ENCODE measurements at places on chromosomes 2 and 18. TPM values are rescaled to one million over a fixed set of nuclear protein-coding genes. Genes with fewer than 3 reads are reported as not detected.

DNA sequence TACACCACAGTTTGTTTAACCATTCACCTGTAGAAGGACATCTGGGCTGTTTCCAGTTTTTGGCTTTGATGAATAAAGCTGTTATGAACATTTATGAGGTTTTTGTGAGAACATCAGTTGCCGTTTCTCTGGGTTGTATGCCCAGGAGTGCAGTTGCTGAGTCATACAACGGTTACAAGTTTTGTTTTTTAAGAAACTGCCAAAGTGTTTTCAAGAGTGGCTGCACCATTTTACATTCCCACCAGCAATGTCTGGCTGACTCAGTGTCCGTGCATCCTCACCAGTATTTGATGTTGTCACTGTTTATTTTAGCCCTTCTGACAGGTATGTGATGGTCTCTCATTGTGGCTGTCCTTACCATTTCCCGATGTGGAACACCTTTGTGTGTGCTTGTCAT is 48.0 kb upstream of the GPR17 start:
- peak; percentile 8 for DNase-seq

- no peak for DNase-seq
These were observed 18.7 kb downstream of the C1D start for GRCh38 chr2:68044099-68044498.

DNA sequence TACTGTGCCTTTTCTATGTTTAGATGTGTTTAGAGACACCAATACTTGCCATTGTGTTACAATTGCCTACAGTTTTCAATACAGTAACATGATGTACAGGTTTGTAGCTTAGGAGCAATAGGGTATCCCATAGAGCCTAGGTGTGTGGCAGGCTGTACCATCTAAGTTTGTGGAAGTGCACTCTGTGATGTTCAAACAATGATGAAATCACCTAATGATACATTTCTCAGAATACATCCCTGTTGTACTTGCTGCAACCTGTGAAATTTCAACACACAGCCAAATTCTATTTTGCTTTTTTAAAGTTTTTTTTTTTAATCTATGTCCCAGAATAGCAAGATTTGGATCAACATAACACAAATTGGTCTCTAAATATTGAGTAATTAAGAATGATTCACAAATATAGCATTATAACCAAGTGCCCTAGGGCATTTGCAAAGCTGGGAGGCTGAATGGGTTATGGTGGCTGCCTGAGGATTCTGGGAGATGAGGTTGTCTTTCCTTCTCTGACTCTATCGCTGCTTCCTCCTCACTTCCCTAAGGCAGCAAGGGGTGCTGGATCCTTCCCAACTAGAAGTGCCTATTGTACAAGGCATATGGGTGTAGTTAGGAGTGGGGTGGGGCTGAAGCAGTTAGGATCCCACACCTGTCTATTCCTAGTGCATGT is 78.3 kb downstream of the SKA1 start:
- no peak for DNase-seq

DNA sequence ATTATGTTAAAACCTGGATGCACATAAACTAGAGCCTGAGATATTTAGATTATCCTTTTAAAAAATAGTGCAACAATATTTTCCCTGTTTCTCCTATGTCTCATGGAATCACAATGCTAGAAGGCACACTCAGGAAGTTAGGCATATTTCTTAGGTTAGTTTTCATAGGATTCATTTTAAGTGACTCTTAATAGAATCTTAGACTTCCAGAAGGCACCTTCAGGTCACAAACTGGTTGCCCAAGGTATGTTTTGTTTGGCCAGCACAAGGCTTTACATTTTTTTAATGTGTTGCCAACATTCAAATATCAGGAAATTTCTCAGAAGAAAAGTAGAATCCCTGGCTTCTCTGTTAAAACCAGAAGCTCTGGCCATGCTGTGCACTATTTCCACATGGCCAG is 129.3 kb downstream of the LNPK start:
- no peak for DNase-seq

DNA sequence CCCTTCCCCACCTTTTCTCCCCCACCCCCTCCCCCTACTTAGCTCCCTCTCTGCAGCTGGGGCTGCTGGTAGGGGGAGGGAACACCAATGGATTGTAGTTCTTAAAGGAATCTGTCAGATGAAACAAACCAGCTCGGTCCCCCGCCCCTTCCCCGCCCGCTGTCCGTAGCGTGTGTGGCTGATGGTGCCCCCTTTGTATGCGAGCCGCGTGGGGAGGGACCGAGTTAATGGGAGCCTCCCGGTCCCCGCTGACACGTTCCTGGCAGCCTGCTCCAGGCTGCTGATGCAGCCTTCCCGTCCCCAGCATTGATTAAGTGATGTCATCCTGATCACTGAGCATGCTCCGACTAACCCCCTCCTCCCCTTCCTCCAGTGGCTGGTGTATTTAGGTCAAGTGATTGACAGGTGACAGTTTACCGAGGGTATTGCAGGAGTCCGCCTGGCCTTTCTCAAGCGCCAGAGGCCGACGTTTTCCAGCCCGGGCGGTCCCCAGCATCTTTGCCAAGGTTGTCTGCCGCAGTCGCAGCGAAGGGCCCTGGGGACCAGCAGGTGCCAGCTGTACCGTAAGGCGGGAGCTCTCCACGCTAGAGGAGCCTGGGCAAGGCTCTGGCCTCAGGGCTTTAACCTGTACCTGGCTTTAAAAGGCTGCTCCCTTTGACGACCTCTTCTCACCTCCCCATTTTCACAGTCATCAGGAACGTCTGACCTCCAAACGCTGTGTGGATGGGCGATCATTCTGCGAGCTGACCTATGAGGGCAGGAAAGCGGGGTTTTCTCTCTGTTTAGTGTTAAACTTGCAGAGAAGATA is 1.8 kb downstream of the KIF5C start:
- no peak for DNase-seq

DNA sequence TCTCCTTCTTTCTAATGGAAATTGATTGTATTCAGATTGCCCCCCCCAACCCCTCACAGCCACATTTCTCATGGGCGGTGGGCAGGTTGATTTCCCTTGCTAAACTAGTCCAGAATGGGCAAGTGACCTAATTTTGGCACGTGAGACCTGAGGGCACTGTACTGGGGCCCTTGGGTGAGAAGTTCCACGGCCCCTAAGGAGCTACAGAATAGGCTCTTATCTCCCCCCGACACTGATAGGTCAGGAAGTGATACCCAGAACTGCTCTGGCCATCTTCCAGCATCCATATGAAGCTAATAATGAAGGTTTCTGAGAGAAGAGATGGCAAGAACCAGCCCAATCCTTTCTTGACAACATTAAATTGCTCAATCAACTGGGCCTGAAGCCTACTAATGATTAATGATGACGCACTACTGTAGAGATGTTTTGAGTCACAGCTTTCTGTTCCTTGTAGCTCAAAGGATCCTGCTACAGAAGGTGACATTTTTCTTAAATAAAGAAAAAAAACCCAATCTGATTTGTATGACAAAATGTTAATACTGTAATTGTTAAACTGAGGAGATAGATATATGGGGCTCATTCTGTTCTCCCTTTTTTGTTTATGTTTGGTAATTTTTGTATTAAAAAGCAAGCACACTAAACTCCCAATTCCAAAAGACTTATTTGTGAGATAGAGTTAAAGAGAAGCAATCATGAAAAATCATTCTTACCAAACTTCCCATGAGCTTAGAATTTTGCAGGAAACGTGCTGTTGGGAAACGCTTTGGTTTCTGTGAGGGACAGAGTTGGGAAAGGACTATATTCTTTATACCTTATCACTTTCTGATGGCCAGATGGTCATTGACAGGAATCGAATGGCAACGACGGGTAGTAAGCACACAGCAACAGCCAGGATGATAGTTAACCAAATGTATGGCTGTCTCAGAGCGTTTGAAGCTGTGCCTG is 28.2 kb upstream of the NARS1 start:
- no peak for DNase-seq

- DNase-seq: peak; percentile 49
These were observed 43.3 kb upstream of the LGALSL start for GRCh38 chr2:64410671-64411070.

GRCh38 chr18:73841661-73842060 is 306.0 kb downstream of the FBXO15 start:
- no peak for DNase-seq

The CARF gene
- 17.0 TPM for total RNA-seq

The CHCHD5 gene
- total RNA-seq: 31.4 TPM

The ZNF804A gene
- total RNA-seq: not detected

The CNDP1 gene
- not detected for total RNA-seq

Data from osteocyte (in vitro differentiated cells).